Upper lobe of right lung (tissue), 1 donor: ENCODE measurements at places on chromosomes 5 and 9.
A peak's percentile ranks its signal among the peaks of the same experiment; 100 is the strongest.

- DNase-seq = no peak
Measured at GRCh38 chr5:9207817-9208418, 338.0 kb downstream of the SEMA5A start.

DNA sequence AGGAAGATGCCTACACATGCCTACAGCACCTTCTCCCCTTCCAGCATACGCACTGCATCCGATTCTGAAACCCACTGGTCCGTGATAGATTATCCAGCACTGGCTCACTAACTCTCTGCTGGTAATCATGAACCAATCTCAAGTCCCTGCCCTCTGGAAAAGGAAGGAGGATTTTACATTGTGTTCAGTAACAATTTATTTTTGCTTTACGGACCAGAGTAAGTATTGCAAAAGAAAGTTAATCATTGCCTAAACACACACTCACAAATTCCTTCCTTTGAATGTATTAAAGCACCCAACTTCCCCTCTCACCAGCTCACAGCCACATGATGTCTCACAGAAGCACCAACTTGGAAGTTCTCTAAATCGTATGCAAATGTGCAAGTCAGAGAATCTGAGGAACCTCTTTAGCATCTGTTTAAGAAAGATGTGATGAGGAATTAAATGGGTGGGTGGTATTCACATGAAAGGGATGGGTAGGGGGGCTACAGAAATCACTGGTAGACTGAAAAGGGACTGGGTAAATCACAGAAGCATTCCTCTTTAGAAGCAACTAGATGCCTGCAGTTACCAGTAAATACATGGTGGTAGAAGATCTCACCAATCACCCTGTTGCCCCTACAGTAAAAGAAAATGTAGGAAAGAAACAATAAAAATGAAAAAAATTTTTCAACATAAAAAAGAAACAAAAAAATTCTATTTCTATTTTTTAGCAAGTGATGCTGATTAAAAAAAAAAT lies 8.4 kb downstream of the GNAQ start:
- DNase-seq = no peak

- DNase-seq = peak; percentile 85
Measured at GRCh38 chr5:172479034-172479783, 24.9 kb upstream of the SH3PXD2B start.

DNA sequence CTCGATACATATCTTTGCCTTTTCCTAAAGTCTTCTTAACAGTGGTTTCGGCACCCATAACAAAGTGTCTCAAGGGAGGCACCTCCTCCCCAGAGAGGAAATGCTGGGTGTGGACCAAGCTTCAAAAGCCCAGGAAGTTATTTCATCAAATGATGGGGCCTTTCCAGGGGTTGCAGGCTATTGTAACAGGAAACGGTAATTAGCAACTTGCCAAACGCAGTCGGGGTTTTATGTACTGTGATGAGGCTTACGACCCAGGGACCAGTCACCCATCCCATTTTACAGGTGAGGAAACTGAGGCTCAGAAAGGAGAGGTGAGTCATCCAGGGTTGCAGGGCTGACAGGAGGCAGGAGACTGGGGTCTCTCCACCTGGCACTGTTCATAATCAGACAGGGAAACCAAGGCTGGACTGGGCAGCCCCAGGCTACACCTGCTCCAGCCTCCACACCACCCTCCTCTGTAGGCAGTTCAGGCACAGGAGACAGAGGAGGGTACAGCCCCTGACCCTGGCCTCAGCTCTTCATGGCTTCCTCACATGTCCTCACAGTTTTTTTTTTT lies 30.0 kb upstream of the SUSD3 start:
- DNase-seq = no peak
